ENCODE measurements at places on chromosomes 16 and 17.

DNA sequence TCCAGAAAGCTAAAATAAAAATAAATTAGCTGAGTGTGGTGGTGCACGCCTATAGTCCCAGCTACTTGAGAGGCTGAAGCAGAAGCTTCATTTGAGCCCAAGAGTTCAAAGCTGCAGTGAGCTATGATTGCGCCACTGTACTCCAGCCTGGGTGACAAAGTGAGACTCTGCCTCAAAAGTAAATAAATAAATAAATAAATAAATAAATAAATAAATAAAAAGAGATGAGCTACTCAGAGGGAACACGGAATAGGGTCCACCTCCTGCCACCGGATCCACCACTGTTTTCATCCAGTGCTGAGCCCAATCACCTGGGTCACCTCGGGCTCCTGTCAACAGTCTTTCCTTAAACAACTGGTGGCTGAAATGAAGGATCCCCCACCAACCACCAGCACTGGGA, 6.7 kb upstream of the DPEP3 start:
- DNase-seq, result no peak

- DNase-seq, result no peak
Measured at GRCh38 chr16:13999895-14000425, 71.2 kb upstream of the MRTFB start.

DNA sequence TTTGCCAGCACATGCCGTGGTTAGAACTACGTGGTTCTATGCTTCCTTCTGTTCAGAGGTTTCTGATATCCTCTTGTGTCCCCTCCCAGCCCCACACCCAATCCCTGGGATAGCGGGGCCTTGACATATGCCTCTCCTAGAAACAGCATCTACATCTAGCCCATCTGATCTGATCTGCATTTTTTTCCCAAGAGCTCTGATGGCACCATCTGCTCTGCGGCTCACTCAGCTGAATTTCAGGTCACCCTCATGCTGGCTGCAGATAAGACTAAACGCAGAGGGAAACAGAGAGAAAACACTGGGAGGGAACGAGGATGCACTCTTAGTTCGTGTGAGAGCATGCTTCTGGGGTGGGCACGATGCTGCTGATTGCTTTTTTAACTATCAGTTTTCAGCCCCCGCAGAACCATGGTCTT, 10.7 kb downstream of the WIPI1 start:
- DNase-seq, result no peak

DNA sequence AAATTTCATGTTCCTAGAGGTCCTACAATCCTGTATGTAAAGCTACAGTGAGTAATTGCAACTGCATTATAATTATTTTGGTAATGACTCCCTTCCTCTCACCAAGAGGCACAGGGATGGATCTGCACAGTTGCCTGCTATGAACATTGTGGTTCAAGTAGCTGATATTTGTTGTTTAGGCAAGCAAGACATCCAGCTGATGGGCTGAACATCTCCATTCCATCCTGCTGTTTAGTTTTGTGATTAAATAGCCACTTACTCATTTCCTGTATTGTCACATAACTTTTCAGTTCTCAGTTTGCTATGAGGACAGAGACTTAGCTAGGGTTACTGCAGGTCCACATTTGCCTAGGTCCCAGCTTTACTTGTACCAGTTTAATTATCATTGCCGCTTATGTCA, 181.2 kb upstream of the TBX2 start:
- no peak for DNase-seq

DNA sequence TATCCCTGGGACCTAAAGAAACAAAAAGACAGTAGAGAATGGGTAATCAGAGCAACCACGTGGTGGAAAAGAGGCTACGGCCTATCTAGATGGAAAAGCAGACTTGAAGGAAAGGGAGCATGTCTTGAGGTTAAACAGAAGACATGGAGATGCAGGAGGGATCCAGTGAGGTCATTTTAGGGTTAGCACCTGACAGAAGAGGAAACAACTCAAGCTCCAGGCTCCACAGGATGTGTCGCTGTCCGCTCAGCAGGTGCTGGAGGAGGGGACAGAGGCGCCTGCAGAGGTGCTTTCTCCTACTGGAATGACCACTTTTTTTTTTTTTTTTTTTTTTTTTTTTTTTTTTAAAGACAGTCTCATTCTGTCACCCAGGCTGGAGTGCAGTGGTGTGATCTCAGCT, 47.5 kb upstream of the CLEC3A start:
- DNase-seq, result no peak

- DNase-seq, result no peak
Measured at GRCh38 chr16:71676236-71676635, 48.3 kb downstream of the PHLPP2 start.

GRCh38 chr16:23354246-23354645, 52.1 kb downstream of the SCNN1B start:
- no peak for DNase-seq

- no peak for DNase-seq
Measured at GRCh38 chr17:77315551-77316190, 174.9 kb downstream of the SEC14L1 start.
